LHCN-M2 (cell line): ENCODE measurements at places on chromosomes 7 and 10. TPM values are rescaled to one million over a fixed set of nuclear protein-coding genes. Genes with fewer than 3 reads are reported as not detected.
A peak's percentile ranks its signal among the peaks of the same experiment; 100 is the strongest.

- no peak for DNase-seq
These were observed 66.7 kb downstream of the ARL4A start for GRCh38 chr7:12754179-12754578.

GRCh38 chr7:55019691-55020465, 1.1 kb downstream of the EGFR start:
- DNase-seq = no peak

DNA sequence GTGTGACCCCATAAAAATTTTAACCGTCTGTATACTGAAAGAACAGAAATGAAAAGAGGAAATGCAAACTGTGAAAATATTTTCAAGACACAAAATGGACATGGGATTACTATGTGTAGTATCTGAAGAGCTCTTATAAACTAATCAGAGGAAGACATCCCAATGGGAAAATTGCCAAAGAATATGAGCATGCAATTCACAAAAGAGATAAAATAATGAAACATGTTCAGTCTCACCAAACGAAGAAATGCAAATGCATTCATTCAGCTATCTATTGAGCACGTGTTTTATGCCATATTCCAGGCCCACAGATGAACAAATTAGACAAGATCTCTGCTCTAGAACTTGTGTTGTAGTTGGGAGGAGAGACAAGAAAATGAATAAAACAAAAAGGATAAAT, 63.2 kb downstream of the NHLRC2 start:
- no peak for DNase-seq

GRCh38 chr7:24668927-24669635, 88.2 kb downstream of the GSDME start:
- peak; percentile 87 for DNase-seq

- DNase-seq = peak; percentile 76
These were observed 15.0 kb upstream of the AKR1B1 start for GRCh38 chr7:134473861-134474291.

DNA sequence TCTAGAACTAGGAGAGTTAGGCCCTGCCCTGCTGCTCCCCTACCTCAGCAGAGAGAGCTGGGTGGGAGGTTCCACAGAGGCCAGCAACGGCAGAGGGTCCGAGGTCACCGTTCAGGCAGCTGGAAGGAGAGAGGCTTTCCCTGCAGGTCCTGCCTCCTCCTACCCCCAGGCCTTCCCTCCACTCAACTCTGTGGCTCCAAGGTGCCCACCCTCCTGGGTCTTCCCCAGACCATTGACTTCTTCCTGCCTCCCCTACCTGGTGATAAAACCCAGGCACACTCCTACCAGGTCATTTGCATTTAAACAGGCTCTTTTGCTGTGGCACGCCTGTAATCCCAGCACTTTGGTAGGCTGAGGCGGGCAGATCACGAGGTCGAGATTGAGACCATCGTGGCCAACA, 515.3 kb upstream of the FOXK1 start:
- DNase-seq = no peak

- peak; percentile 44 for DNase-seq
These were observed 85.1 kb upstream of the KMT2C start for GRCh38 chr7:152520861-152521302.

DNA sequence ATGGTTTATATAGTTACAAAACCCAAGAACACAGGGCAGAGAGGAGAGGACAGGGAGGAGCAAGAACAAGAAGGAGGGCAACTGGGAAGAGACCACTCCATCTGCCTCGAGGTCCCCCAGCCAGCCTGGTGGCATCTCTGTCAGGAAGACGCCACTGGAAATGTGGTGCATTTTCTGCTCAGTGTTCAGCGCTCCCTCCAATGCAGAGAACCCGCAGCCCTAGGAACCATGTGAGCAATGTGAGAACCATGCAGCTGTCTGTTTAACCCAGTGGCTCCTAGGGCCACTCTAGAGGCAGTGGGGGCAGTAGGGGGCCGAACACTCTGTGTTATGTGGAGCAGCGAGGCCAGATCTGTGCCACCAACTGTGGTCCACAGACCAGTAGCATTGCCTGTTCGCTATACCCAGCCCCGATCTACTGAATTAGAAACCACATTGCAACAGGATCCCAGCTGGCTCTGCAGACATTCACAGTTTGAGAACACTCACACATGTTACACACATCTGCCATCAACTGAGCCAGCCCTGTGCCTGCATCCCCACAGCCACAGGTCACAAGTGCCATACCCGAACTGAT, 110.2 kb downstream of the CPXM2 start:
- no peak for DNase-seq

DNA sequence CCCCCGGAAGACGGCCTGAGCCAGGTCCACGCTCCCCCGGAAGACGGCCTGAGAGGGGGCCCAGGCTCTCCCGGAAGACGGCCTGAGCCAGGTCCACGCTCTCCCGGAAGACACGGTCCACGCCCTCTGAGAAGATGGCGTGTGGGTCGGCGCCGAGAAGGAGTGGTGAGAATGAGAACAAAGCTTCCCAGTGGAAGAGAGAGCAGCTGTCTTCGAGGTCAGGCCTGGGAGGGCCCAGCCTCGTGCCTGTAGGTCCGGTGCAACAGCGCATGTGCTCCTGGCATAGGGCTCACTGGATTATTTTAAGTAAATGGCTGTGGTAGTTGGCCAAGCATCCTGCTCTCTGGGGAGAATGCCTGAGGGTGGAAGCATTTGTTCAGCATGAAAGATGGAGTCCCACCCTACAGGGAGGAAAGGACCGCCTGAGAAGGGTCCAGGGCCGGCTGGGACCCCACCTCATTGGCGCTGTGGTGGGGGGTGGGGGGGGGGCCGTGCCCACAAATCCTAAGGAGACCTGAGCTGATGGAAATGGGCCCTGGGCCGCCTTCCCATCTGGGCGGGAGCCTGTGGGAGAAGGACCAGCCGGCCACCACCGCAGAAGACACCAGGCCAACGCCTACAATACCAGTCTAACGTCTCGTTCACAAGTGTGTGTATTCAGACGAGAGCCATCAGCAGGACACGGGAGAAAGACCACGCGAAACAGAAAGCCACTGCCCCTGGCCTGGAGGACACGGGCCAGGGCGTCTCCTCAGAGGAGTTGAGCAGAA, 210.0 kb downstream of the WDR37 start:
- no peak for DNase-seq

DNA sequence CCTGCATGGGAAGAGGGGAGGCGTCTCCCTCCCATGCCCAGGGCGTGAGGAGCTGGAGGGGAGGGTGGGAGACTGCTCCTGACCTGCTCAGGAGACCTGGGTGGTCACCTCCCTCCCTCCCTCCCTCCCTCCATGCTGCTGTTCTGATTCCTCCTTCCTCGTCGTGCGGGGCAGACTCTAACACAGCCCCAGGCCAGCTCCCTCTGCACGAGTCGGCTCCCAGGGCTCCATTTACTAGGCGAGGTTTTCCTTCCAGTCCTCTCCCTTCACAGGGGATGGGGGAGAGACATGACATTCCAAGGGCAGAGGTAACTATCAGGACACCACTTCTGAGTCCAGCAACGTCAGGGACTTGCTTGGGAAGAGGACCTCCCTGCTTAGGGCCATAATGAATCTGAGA, 23.6 kb downstream of the VIPR2 start:
- no peak for DNase-seq

- peak; percentile 60 for DNase-seq
These were observed 2.3 kb downstream of the HNRNPA2B1 start for GRCh38 chr7:26198133-26198780.

NPC1L1 gene
- not detected in 2 replicates for total RNA-seq

CALHM2 gene
- 28.0 and 28.1 TPM in 2 replicates for total RNA-seq

XRCC2 gene
- 11.0 and 13.9 TPM in 2 replicates for total RNA-seq

- DNase-seq = peak; percentile 66
These were observed 7.6 kb downstream of the SERPINE1 start for GRCh38 chr7:101134399-101134980.
